ENCODE measurements at places on chromosomes 4 and X. TPM values are rescaled to one million over a fixed set of nuclear protein-coding genes. Genes with fewer than 3 reads are reported as not detected.

The PLP1 gene
- 9.4 TPM for total RNA-seq

The BEND2 gene
- total RNA-seq = under 0.01 TPM

The AGA gene
- 11.7 TPM for total RNA-seq

The NAA15 gene
- total RNA-seq = 52.7 TPM

The MAGEB6 gene
- total RNA-seq = not detected

The F8A2 gene
- total RNA-seq = not detected

The GATA1 gene
- total RNA-seq = 0.31 TPM

The ZXDB gene
- total RNA-seq = 20.0 TPM

The LUZP4 gene
- not detected for total RNA-seq

The ZAR1 gene
- total RNA-seq = not detected

The AFM gene
- not detected for total RNA-seq

The NXF2 gene
- total RNA-seq = not detected

GRCh38 chrX:78455901-78456300 is 128.5 kb upstream of the CYSLTR1 start:
- DNase-seq = no peak

GRCh38 chrX:102723456-102723855 is 2.9 kb downstream of the GPRASP3 start:
- no peak for DNase-seq

DNA sequence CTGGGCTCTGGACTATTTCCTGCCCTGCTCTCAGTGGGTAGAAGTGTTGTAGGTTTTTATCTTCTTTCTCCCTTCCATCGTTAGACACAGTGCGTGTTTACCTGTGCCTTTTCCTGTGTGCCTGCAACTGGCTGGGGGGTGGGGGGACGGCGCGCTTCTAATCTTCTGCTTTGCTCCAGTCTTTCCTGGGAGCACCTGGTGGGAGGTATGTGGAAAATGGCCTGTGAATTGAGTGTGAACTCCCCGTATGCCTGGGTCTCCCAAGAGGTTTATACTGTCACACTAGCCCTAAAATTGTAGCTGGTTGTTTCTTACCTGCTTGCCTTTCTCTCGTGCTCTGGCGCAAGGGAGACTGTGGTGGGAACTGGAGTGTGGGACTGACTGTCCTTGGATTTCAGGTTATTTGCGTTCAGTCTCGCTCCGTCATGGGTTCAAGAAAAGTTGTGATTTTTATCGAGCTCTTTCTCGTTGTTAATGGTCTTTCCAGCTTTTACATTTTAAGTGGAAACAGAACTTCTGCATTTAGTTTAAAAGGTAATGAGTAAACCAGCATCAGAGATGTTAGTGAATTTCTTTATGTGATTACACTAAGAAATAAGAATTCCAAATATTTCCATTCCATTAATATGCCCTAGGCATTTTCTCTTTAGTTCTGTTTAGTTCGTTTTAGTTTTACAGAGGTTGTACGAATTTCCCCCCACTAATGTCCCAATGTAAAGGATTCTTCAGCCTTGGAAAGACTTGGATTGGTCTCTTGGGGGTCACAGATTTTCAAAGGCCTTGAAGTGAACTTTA is 15.3 kb downstream of the MRPL1 start:
- no peak for DNase-seq

DNA sequence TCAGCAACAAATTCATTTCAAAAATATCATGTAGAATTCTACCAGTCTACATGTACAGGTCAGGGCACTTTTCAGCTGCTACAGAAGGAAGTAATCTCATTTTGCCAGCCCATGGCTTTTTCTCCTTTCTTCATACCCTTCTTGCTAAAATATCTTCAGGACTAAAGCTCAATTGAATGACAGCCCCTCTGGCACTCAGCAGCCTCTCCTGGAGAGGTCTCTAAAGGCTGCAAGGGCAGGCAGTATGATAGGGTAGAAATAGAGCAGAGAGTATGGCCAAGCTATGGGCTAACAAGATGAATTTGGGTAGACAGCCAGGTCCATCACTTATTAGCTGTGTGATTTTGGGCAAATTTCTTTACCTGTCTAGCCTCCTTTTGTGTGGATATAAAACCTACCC is 224.6 kb upstream of the RPL34 start:
- no peak for DNase-seq

DNA sequence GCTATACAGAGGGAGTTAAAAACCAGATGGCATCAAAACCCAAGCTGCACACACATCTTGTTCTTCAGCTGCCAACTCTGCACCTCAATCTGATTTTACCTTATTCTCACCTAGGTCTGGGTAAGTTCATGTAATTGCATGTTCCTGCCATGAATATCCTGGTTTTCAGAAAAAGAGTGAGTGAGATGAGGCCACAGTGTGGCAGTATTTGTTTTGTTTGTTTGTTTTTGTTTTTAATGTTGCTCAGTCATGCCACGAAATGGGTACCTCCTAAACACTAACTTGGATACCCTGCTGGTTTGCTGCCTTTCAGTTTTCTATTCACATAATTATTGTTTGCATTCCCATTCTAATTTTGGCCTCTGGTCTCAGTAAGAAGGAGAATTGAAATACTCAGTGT is 22.5 kb downstream of the TMEM164 start:
- DNase-seq = no peak

DNA sequence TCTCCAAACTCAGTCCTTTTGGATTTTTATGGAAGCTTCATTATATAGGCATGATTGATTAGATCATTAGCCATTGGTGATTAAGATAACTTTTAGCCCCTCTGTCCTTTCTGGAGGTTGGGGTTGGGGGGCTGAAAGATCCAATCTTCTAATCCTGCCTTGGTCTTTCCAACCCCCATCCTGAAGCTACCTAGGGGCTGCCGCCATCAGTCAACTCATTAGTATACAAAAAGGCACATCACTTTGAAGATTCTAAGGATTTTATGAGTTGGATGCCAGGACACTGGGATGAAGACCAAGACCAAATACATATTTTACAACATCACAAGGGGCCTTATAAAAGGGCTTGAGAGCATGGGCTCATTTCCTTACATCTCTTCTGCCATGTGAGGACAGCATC is 47.5 kb downstream of the CYTL1 start:
- no peak for DNase-seq

- no peak for DNase-seq
Observed at GRCh38 chr4:88846206-88846790, 148.7 kb upstream of the NAP1L5 start.

GRCh38 chr4:152246659-152247058 is 289.2 kb downstream of the FBXW7 start:
- no peak for DNase-seq

GRCh38 chr4:16663732-16664131 is 234.7 kb downstream of the LDB2 start:
- DNase-seq = no peak

DNA sequence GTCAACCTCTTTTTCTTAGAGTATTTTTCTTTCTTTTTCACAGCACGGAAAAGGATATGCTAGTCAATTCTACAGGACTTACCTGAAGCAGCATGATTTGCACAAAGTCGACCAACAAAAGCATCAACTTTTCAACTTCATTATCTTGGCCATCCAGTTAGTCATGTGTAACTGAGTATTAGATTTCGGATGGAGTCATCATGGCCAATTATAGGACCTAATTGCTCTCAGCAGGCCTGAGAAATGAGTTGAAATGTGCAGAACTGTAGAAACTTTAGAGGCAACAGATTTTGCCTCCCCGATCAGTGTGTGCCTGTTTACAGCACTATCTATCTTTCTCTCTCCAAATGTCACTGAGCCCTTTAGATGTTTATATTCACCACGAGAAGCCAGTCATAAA is 41.0 kb downstream of the PCDH10 start:
- no peak for DNase-seq

- DNase-seq = no peak
Observed at GRCh38 chrX:118853596-118853995, 30.0 kb downstream of the ZCCHC12 start.

DNA sequence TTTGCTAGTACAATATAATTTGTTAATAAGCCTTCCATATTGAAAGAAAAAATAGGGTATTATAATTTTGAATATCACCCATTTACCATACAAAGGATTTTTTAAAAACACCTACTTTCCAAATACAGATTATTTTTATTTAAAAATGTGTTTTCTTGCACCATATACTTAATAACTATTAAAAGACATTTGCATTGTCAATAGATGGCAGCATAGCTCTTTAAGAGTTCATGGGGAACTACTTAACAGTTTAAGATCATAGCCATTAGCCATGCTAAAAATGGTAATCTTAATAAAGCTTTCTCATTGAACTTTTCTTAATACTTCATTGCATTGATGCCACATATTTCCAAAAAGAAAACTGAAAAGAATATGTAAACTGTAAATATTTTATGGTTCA is 1995.9 kb downstream of the C4orf33 start:
- DNase-seq = no peak

DNA sequence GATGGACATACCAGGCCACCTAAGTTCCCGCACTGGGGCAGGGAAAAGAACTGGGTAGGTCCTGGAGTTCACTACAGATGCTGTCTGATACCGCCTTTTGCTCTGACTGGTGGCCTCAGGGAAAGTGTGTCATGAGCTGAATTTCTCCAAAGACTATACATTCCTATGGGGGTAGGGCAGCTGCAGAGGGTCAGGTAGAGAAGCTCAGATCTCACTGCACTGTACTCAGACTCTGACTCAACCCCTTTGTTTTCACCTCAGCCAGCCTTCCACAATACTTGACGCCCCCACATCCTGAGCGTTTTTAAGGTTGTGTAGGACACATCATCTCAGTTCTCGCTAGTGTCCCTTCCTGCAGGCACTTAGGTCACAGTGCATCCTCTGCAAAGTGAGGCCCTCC is 7.8 kb downstream of the GATB start:
- no peak for DNase-seq

DNA sequence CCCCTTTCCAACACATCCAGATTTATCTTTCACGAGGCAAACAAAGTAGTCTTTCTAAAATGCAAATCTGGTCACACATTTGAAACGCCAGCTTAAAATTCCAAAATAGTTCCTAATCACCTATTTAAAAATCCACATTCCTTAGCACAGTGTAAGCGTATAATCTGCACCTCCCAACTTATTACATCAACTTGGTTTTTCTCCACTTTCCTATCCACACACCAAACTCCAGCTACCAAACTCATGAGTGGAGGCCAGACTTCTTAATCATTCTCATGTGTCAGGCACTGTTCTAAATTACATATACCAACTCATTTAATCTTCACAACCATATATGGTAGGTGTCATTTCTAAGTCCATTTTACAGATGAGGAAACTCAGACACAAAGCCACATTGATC is 33.8 kb downstream of the ENOX2 start:
- no peak for DNase-seq

GRCh38 chr4:139535228-139535870 is 20.7 kb downstream of the SETD7 start:
- no peak for DNase-seq

GRCh38 chr4:157810137-157810774 is 362.6 kb downstream of the GASK1B start:
- no peak for DNase-seq

- no peak for DNase-seq
Observed at GRCh38 chr4:146073517-146073916, 102.0 kb upstream of the LSM6 start.

GRCh38 chr4:25926462-25926861 is 12.4 kb downstream of the SMIM20 start:
- DNase-seq = no peak

- no peak for DNase-seq
Observed at GRCh38 chr4:1198098-1198844, 25.9 kb upstream of the SPON2 start.

- DNase-seq = no peak
Observed at GRCh38 chr4:174746710-174747109, 82.3 kb downstream of the GLRA3 start.

- no peak for DNase-seq
Observed at GRCh38 chr4:79078339-79078738, 139.1 kb upstream of the PAQR3 start.

GRCh38 chr4:11480683-11481082 is 52.0 kb upstream of the HS3ST1 start:
- DNase-seq = no peak

GRCh38 chr4:109931318-109931717 is 18.6 kb downstream of the EGF start:
- no peak for DNase-seq

GRCh38 chrX:64394874-64395567 is at the start of gene MTMR8:
MTMR8 (minus strand) TSS chrX:64395452; CDS start chrX:64395363, 89 bp downstream.
- DNase-seq = peak; percentile 49

- DNase-seq = no peak
Observed at GRCh38 chrX:31331928-31332327, 260.1 kb upstream of the FTHL17 start.

GRCh38 chrX:133005616-133006015 is 47.2 kb upstream of the HS6ST2 start:
- DNase-seq = no peak

DNA sequence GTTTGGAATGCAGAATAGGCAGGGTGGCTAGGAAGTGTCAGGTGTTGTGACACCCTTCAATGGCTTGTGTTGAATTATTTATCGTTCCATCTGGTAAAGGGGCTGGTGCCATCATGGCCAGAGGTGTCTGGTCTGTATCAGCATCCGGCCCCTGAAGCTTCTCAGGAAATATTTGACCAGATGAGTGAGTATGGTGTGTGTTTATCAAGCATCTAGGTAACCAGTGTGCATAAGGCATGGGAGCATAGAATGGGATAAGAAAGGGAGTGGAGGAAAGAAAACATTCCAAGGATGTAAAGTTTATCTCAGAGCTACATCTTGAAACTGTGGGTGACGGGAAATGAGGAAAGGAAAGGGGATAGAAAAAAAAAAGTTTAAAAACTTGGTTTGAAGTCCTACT is 109.4 kb downstream of the KLHL4 start:
- no peak for DNase-seq

- DNase-seq = no peak
Observed at GRCh38 chrX:154712781-154713740, 37.8 kb downstream of the GAB3 start.

GRCh38 chrX:9141496-9141895 is 107.6 kb upstream of the FAM9B start:
- no peak for DNase-seq

- no peak for DNase-seq
Observed at GRCh38 chrX:53265771-53266574, 15.4 kb downstream of the IQSEC2 start.

- DNase-seq = no peak
Observed at GRCh38 chr4:178240891-178241290, 798.7 kb upstream of the AGA start.

DNA sequence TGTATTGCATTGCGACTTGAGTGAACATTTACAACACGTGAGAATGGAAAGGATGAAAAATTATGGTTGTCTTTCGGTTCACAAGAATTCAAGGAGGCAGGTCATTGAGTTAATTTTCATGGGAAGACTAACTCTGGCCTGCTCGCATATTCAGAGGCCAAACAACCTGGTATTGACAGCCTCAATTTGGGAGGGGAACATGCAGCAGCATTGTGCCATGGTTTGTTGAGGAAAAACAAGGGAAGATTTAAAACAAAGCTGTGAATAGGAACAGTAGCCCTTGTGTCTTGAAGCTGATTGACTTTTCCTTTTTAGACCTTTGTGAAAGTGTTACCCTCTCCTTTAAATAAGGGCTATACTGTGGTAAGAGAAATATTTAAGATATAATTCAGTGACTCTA is 31.9 kb downstream of the FAT4 start:
- no peak for DNase-seq

DNA sequence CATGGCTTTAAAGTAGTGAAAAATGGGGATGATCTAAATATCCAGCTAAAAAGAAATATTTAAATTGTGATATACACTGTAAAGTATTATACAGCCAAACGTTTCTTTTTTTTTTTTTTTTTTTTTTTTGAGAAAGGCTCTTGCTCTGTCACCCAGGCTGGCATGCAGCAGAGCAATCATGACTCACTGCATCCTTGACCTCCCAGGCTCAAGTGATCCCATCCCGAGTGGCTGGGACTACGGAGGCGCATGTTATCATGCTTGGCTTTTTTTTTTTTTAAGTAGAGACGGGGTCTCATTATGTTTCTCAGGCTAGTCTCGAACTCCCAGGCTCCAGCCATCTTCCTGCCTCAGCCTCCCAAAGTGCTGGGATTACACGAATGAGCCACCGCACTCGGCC is 17.1 kb downstream of the SMIM14 start:
- DNase-seq = no peak

Measured in occipital lobe (tissue), 3 donors.